M059J (cell line): ENCODE measurements at places on chromosomes 16 and 17. TPM values are rescaled to one million over a fixed set of nuclear protein-coding genes. Genes with fewer than 3 reads are reported as not detected.

CLDN7 gene
- 0.10 and 2.4 TPM in 2 replicates for total RNA-seq

- DNase-seq, result no peak
Measured at GRCh38 chr16:77469634-77470033, 34.8 kb upstream of the ADAMTS18 start.

GRCh38 chr16:7315813-7316212 is 16.8 kb upstream of the RBFOX1 start:
- DNase-seq, result no peak

DNA sequence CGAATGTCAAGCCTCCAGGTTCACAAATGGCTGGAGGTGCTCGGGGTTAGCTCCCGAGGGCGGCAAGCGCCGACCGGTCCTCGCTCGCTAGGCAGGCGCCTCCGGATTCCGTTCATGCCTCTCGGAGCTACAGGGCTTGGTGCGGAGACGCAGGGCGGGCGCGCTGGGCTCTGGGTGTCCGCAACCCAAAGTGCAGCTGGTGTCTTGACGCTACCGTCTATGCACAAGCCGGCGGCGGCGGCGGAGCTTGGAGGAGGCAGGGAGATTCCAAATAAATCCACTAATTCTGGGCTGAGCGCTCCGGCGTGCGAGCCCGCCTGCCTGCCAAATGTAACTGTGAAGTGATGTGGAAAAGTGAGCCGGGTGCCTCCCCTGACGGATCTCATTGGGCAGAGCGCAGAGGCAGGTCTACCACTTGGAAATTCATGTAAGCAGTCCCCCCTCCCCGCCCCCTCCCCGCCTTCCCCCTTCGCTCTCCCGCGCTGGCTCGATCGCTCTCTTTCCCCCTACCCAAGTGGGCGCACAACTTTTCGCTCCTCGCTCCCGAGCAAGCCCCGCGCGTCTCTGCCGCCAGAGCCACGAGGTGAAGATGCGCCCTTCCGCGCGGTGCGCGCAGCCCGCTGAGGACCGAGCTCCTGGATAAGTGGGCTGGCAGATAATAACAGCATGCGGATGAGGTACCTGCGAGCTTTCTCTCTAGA is at the start of gene CDH8:
Gene CDH8 (minus strand): TSS at position 338 of the 701 bp plus-strand sequence. CDS start 15,035 bp downstream, outside the sequence.
- DNase-seq, result peak; percentile 20
